Activated naive CD4-positive, alpha-beta T cell treated with anti-CD3 and anti-CD28 coated beads, Interleukin-2, amount 50 U/mL, for 72 hours (primary cell): ENCODE measurements at places on chromosomes 1 and 21.
A peak's percentile ranks its signal among the peaks of the same experiment; 100 is the strongest.

DNA sequence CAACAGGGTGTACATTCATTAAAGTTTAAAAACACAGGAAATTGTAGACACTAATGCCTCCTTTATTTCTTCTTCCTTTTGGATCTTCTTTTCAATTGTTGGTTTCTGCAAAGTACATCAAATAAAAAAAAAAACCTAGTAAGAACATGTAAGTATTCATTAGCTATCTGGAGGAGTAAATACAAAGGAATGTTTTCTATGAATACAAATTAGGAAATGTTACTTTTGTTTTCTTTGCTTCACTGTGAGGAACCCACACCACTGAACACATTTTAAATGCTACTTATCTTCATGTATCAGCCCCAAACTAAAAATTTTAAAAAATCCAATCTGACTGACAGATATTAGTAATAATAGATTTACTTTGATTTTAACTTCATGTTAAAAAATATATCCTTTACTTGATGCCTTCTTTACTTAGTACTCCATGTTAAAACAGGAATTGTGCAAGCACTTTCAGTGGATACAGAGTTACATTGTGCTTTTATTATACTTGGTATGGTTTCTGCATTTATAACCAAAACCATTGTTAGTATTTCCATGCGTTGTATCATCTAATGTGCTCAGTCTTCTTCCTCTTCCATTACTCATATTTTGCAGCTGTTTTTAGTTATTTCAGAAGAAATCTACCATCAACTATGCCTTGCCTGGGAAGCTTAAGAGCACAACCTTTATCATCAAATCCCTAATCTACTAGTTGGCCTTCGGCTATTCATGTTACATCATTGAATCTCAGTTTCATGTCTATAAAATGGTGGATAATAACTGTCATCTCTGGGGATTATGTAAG is 236.9 kb upstream of the DPYD start:
- no peak for DNase-seq

DNA sequence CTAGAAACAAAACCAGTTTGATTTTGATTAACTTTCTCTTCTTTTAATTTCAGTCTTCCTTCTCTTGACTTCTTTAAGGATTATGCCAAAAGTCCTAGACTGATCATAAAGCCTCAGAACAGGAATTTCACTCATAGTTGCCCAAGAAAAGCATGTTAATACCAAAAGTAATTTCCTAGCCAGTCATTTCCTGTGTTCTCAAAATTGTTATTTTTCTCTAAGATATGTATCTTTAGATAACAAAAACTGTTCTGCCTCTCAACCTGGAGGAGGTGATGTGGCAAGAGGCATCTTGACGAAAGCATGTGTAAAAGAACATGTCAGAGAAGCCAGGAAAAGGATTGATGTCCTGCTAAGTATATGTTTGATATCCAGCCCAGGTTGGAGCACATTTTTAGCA is 78.0 kb upstream of the IPO9 start:
- DNase-seq: no peak

GRCh38 chr1:78687315-78687714 is 37.7 kb downstream of the IFI44 start:
- DNase-seq: no peak

DNA sequence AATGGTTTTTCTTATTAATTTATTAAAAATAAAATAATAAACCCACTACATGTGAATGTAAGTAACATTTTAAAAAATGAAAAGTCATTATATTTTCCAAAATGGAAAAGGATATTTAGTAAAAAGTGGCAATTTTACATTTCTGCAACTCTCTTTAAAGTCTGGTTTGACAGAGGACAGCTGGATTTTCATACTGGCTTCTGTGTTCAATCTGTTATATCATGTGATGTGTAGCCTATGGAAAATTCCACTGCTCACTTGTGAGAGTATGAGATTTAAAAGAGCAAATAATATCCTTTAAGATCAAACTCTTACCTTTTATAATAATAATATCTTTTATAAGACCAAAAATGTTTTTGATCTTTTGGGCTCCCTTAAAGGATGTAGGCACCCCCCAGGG is 33.7 kb downstream of the PCP4 start:
- DNase-seq: no peak

- no peak for DNase-seq
Measured at GRCh38 chr1:78779831-78780230, 130.2 kb downstream of the IFI44 start.

DNA sequence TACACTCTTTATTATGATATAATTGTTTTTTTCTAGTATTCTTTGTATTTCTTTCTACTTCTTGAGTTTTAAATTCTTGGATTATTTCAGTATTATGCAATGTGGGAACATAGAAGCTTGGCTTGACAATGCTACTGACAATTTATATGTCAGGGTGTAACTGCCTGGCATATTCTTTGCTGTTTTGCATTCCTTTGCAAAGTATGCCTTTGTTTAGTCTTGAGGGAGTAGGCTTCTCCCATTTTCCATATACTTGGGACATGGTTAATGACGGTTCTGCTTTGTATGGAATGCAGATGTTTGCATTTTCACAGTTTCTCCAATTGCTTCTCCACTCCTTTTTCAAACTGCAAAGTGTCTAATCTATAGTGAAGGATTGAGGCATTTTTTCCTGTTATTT is 109.8 kb downstream of the HMCN1 start:
- DNase-seq: no peak

DNA sequence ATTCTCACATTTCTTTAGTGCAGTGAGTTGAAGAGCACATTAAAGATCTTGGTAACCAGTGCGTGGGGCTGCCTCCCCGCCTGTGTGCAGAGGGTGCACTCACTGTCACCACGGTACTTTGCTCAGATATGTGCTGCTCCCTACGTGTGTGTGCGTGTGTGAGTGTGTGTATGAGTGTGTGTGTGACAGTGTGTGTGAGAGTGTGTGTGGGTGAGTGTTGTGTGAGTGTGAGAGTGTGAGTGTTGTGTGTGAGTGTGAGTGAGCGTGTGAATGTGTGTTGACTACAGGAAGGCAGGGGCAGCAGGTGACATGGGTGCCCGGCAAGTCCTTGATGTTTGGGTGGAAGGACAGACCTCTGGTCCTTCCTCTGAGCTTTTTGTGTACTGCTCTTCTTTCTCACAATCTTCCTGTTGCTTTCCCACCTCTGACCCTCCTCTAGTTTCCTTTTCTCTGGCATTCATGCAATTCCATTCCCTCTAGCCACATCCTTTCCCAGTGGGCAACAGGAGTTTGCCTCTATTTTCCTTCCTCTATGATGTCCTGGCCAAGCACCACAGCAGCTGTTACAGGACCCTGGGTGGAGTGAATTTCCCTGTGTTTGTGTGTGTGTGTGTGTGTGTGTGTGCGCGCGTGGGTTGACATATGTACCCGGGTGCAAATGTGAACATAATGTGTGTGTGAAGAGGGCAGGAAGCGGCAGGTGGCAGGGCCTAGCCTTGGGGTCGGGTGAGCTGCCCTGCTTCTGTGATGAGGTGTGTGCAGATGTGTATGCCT is 19.8 kb downstream of the LHX4 start:
- DNase-seq: no peak

- DNase-seq: no peak
Measured at GRCh38 chr1:89945852-89946476, 48.9 kb upstream of the ZNF326 start.

- DNase-seq: no peak
Measured at GRCh38 chr21:46459024-46459355, 299 bp downstream of the DIP2A start.

GRCh38 chr1:158025576-158026230 is 32.3 kb downstream of the KIRREL1 start:
- DNase-seq: no peak

DNA sequence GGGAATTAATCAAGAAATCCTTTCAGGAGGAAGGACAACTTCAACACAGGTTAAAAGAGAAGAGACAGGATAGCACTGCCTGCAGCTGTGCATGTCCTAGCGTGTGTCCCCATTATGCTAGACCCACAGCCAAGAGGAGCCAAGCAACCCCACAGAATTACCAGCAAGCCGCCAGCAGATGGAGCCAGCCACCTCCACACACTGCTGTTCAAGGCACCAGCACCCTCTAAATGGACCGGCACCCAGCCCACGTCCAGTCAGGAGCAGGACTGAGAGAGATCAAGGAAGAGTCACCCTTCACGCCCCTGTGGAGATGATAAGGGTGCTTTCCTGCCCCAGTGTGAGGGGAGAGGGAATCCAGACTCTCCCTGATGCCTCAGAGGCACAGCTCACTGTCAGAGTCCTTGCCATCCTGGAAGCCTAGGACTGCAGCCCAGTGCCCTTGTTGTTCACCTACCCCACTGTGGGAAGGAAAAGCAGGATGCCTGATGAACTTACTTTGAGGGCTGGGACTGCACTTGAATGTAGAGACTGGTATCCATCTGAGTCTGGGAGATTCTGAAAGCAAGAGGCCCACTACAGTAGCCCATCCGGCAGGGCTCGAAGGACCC is 37.1 kb upstream of the CTTNBP2NL start:
- no peak for DNase-seq

DNA sequence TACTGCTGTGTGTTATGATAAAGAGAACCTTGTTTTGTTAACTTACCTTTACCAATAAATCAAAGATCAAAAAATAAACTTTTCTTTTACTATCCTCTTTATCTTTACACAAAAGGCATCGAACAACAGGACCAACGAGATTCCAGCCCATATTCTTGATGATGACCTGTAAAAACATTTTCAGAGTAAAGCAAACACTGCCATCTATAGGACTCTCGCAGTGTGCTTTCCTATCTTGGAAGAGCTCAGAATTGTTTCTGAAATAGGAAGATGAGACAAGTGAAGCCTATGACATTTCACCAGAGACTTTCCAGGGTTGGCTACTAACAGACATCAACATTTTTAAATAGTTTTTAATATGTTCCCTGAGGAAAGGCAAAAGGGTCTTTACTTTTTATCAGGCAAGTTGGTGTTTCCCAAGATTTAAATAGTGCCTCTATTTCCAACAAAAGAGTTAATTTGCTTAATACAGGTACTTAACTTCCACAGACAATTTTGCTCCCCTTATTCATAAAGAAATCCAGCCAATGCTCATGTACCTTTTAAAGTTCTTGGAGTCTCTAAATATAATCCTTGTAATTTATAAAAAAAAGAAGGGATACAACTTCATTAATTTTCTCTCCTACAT is 7.3 kb downstream of the GLMN start:
- DNase-seq: no peak

DNA sequence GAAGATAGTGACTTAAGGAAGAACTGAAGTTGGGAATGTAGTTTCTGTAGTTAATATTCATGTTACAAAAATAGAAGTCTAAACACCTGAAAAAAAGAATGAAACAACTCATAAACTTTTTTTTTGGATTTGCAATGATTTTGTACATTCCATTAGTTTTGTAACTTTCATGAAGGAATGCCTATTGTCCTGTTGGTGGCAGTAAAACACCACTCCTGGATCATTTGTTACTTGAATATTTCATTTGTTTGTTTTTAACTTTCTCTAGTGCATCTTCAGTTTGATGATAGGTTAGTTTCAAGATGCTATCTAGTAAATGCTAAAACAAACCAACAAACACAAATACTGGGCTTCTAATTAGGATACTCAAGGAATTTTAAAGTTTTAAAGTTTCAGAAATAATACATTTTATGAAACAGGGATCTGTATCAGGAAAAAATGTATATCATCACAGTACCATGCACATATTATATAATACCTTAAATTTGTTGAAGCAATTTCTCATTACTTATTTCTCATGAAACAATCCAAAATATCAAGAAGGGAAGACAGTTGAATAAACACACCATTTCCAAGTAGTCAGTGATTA is 229.7 kb upstream of the CACYBP start:
- DNase-seq: no peak

GRCh38 chr1:31199949-31200348 is 39.7 kb downstream of the NKAIN1 start:
- DNase-seq: no peak

GRCh38 chr1:6872573-6873261 is 87.5 kb downstream of the CAMTA1 start:
- DNase-seq: no peak

DNA sequence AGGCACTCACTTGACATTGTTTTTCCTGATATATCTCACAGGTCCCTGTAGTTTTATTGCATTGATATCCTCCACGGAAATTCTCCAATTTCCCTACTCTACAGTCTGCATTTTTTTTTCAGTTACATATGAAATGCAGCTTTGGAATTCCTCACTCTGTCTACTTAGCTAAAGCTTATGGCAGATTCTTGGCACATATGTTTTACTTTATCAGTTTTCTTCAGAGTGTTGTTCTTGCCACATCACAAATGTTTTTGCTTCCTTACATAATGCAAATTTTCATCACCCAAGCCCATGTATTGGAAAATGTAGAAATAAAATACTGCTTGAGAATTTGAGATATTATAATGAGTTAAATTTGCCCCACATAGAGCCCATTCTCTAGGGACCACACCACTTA is 1895.1 kb downstream of the MRPL39 start:
- DNase-seq: no peak

DNA sequence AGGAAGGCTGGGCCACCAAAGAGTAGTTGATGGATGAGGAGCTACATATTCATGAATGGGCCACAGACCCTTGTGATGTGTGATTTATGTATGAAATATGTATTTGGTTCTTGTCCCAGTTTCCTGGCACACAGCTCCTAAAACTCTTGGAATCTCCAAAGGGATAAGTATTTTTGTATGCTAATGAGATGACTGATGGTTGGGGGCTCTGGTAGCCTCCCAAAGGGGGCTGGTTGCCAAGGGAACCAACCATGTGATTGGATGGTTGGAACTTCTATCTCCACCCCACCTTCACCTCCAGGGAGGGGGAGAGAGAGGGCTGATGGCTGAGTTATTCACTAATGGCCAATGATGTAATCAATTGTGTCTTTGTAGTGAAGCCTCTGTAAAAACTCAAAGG is 77.1 kb downstream of the ZNF281 start:
- no peak for DNase-seq

DNA sequence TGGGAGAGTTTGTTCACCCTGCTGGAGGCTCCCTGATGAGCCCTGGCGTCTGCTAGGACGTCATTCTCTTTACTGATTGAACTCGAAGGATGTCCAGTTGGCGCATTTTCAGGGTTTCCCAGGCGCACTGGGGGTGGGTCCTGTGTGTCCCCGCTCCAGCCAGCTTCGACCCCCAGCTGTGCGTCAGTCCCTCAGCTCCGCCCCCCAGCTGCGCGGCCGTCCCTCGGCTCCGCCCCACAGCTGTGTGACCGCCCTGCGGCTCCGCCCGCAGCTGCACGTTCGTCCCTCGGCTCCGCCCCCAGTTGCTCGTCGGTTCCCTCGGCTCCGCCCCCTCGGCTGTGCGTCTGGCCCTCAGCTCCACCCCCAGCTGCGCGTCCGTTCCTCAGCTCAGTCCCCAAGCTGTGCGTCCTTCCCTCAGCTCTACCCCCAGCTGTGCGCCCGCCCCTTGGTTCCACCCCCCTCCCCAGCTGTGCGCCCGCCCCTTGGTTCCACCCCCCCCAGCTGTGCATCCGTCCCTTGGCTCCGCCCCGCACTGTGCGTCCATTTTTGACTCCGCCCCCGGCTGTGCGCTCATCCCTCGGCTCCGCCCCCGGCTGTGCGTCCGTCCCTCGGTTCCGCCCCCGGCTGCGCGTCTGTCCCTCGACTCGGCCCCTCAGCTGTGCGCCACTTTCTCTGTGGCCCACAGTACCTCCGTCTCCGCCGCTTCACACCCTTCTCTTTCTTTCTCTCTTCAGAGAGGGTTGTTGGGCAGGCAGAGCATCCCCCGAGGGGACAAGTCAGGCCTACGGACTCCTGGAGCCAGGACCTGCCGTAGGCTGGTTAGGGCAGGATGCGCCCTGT is 61.3 kb downstream of the FAAP20 start:
- DNase-seq: peak; percentile 98
